ENCODE measurements at places on chromosomes 11 and 22. TPM values are rescaled to one million over a fixed set of nuclear protein-coding genes. Genes with fewer than 3 reads are reported as not detected.

DNA sequence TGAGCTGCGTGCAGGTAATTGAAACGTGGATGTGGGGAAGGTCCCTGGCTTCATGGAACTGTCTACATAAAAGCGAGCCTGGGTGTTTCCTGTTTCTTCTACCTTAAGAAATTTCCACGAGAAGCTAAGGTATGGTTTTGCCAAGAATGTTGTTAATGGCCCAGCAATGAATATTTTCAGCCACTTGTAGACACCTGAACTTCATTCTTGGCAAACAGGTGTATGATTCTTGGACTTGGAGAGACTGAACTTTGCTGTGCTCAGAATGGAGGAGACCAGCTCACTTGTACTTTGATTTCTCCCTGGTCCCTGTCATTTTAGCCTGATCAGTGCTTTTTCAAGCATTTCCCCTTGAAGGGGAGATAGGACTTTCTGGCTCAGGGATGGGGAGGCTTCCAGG, 20.8 kb downstream of the LRP5 start:
- H3K27ac ChIP-seq = no peak overlapping the region
- peak; percentile 66 for DNase-seq
- peaks cover 35% of the 10 kb centered on the region for H3K4me1 ChIP-seq
- H3K4me3 ChIP-seq = no peak overlapping the region

DNA sequence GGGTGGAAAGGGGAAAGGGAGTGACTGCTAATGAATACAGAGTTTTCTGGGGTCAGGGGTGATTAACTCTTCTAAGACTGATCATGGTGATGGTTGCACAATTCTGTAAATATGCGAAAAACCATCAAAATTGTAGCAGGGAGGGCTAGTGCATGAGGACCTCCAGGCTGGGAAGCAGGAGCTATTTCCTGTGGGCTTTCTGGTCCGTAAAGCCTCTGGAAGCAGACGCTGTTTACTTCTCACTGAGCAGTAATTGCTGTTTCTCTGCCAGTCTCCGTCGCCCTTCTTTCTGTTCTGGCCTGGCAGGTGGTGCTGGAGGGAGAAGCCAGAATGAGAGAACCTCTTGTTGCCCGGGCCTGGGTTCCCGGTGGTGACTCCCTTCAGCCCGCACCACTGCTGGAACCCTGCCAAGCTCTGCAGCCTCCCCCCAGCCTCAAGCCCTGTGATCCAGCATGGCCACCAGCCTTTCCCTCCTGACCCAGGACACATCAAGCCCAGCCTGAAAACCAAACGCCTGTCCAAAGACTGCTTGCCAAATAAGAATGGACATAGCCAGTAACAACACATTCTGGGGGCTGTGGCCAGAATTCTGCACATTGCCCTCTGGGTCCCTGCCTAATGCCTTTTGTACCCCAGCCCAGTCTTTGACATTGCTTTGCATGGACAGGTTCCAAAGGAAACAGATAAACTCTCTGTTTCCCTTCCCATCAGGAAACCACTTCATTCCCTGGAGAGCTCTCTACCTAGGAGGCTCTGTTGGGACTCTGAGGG, 201.0 kb upstream of the NAV2 start:
- peak overlapping the region; percentile 18 for H3K27ac ChIP-seq
- no peak overlapping the region for H3K4me3 ChIP-seq
- no peaks in the 10 kb centered on the region for H3K36me3 ChIP-seq
- H3K4me1 ChIP-seq = peaks cover 8% of the 10 kb centered on the region
- peak; percentile 50 for DNase-seq

- no peak for DNase-seq
- peaks cover 7% of the 10 kb centered on the region for H3K4me1 ChIP-seq
- no peaks in the 10 kb centered on the region for H3K36me3 ChIP-seq
- H3K27me3 ChIP-seq = no peaks in the 10 kb centered on the region
- H3K4me3 ChIP-seq = no peak overlapping the region
- no peak overlapping the region for H3K27ac ChIP-seq
These were observed 22.5 kb downstream of the CYTH4 start for GRCh38 chr22:37304595-37305343.

DNA sequence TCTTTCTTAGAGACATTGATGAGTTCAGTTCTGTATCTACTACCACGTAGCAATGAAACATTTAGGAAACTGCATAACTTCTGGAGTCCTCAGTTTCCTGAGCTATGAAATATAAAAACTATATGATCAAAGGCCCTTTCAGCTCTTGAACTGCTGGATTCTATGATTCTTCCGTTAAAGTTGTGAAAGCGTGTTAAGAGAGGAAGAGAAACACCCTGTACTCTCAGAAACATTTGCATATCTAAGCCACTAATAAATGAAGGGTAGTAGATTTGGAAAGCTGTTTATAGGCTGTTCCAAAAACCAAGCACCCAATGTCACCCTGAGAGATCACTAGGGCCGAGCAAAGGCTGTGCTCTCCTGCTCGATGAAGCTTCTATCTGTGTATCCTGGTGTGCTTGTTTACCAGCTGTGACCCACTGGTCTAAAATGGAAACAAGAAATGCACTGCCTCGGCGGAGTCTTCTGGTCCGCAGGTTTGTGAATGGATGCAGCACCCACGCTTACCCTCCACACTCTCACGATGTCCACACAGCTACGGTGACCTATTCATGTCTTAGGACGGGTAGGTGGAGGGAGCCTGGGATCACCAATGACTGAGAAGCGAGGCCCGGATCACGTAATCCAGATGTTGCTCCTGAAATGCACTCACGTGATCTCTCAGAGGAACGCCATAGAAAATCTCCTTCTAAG, 325.8 kb downstream of the OPCML start:
- no peak for DNase-seq
- H3K36me3 ChIP-seq = no peaks in the 10 kb centered on the region
- no peaks in the 10 kb centered on the region for H3K27me3 ChIP-seq
- no peak overlapping the region for H3K4me3 ChIP-seq
- H3K27ac ChIP-seq = no peak overlapping the region

DNA sequence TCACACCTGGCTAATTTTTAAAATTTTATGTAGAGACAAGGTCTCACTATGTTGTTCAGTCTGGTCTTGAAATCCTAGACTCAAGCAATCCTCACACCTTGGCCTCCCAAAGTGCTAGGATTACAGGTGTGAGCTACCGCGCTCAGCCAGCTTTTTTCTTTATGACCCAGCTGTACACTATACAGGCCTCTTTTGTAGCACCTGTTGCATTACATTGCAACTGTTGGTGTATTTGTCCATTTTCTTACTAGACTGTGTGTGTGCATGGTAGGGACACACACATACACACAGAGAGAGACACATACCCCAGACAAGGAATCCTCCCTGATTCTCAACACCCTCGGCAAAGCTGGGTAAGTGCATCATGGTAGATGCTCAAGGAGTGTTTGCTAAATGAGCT, 61.7 kb downstream of the NAV2 start:
- H3K4me3 ChIP-seq = no peak overlapping the region
- DNase-seq = no peak
- H3K4me1 ChIP-seq = peaks cover 16% of the 10 kb centered on the region
- H3K27me3 ChIP-seq = peaks cover 13% of the 10 kb centered on the region
- no peak overlapping the region for H3K27ac ChIP-seq

DNA sequence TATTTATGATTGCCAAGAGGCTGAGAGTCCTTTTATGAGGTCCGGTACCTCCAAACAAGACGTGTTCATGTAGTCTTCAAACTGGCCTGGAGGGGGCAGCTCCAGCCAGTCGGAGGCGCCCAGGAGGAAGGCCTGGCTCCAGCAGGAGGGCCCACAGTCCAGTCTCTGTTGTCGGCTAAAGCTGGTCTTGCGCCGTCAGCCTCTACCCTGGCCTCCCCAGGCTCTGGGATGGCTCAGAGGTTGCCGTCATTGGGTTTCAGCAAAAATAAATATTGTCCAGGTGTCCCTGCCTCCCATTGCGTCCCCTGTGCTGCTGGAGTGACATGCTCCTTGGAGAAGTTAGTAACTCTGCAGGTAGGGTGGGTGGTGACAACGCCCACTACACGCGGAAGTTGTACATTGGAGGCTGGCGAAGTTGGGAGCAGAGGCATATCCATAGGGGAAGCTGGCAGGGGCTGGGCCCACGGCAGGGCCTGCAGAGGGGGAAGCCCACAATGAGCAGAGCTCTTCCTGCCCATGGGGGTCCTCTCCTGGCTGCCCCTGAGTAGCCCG, 1.0 kb upstream of the SLC25A1 start:
- H3K4me3 ChIP-seq = no peak overlapping the region
- H3K36me3 ChIP-seq = no peaks in the 10 kb centered on the region
- DNase-seq = peak; percentile 89

RTN4R gene
- total RNA-seq = 7.8 TPM

SERPIND1 gene
- 0.64 TPM for total RNA-seq
